DMS153 (cell line): ENCODE measurements at places on chromosomes 13 and 19.

DNA sequence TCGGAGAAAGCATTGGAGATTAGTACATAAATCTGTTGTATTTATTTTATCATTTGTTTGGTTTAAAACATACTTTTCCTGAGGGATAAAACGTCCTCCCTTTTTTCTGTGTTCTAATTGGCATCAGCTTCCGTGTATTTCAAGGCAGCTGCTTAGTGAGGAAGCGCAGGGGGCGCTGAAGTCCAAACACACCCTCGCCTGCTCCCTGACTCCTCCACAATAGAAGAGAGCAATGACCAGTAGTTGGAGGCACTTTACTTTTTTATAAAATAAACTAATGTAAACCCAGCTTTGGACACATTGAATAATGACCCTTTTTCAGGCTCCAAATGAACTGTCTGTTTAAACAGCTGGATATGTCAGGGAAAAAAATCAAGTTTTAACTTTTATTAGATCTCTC, 79.9 kb downstream of the RNASEH2B start:
- DNase-seq = peak; percentile 66

- DNase-seq = no peak
Measured at GRCh38 chr13:110113284-110113764, 193.6 kb downstream of the COL4A1 start.

- DNase-seq = no peak
Measured at GRCh38 chr13:35920816-35921215, 210.4 kb downstream of the DCLK1 start.

- no peak for DNase-seq
Measured at GRCh38 chr13:110330491-110331011, 23.5 kb downstream of the COL4A2 start.

DNA sequence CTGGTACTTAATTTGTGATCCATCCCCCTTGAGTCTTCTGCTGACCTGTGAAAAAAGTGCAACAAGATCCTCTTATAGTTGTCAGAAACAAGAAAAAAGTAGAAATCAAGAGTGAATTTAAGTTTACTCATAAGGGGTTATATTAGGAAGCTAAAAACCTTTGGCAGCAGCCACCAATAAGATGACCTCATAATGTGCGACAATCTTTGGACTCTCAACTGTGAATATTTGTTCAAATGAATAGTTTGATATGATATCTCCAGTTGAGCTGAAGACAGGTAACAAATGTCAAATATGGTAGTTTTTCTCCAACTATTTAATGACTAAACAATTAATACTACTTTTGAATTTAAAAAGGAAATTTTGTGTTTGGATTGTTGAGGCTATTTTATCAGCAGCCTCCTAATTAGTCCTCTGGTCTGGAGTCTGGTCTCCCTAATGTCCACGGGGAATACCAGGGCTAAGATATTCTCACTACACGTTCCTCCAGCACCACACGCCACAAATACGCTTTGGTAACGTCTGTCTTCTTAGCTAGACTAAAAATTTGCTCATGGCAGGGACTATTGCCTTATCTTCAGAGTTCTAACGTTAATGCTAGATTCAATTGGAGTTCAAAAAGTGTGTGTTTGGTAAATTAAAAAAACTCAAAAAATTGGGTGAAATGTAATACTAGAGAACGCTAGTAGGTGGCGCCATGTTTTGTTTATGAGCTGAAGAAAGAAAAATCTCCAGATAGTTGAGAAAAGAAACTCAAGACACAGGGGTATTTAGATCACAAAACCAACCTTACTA, 51.0 kb upstream of the PDX1 start:
- DNase-seq = no peak

- no peak for DNase-seq
Measured at GRCh38 chr19:47253467-47253881, 2.9 kb upstream of the CCDC9 start.

GRCh38 chr19:30924670-30925069, 424.6 kb downstream of the TSHZ3 start:
- no peak for DNase-seq

DNA sequence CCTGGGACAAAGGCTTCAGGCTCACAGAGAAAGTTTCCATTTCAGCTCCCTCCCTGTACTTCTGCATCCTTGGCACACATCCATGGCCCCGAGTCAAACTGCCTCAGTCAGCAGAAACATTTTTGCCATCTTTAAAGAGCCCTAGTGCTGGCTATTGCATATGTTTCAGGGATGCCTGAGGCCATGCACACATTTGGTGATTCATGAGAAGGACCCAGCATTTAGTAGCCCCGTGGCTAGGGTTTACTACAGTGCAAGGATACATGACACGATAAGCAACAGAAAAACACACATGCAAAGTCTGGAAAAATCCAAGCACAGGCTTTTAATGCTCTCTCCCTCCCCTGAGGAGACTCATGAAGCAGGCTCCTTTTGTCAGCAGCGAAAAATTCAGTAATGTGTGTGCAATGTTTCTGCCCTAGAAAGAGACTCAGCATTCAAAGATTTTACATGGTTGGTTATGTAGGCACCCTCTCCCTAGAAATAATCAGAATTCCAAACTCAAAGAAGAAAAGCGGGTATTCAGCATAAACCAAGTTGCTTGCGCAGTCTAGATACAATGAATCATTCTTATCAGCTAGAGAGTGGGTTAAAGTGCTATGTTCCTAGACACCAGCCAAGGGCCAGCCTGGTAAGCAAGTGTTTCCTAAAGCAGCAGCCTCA, 17.6 kb downstream of the ACOD1 start:
- no peak for DNase-seq

DNA sequence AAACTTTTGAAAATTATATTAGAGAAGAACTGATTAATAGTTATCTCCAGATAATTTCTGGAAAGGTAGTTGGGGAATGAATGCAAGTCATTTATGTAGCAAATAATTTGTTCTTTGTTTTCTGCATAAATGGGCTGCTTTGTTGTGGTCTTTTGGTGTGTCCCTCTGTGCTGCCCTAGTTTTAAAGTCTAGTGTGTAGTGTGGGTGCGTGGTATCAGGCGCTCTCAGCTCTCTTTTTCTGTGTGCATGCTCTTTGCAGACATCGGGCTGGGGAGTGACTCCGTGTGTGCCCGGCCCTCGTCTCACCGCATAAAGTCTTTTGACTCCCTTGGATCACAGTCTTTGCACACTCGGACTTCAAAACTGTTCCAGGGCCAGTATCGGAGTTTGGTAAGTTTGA, 94.5 kb downstream of the ARHGEF7 start:
- DNase-seq = no peak

DNA sequence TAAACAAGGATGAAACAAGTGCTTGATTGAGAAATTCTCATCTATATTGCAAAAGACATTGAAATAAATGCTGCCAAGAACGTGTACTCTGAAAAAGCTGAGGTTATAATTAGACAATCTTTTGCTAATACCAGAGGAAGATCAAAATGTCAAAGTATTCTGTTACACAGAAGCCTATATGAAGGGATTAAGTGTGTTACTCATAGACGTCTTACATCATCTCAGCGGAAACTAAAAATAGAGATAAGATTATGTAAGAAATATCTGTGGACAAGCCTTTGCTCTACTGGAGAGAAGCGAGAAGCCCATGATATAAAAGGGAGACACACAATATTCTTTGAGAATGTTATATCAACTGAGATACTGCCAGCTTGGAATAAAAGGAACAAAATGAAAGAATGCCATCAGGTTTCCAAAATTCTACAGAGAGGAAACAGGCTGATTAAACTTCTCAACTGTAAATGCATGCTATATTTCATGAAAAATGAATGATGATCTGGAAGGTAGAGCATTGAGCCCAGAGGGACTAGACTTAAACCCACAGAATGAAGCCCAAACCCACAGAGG, 699.0 kb downstream of the GPC5 start:
- no peak for DNase-seq

DNA sequence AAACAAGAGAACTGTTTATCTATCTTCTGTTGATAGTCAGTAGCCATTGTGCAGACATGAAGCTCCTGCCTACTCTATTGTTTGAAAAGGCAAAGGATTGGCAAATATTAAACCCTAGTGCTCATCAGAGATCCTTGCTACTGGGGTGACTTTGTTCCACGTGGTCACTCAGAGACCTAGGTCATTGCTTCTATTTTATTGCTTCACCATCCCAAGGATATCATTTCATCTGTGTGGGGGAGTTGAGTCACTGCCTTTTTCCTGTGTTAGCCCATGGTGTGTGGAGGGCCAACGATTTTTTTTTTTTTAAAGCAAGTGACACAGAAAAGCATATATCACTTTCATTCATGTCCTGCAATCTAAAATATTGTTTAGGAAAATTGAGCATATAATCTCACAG, 254.1 kb upstream of the RXFP2 start:
- no peak for DNase-seq

GRCh38 chr19:46159418-46160232, 11.6 kb downstream of the IGFL2 start:
- no peak for DNase-seq

DNA sequence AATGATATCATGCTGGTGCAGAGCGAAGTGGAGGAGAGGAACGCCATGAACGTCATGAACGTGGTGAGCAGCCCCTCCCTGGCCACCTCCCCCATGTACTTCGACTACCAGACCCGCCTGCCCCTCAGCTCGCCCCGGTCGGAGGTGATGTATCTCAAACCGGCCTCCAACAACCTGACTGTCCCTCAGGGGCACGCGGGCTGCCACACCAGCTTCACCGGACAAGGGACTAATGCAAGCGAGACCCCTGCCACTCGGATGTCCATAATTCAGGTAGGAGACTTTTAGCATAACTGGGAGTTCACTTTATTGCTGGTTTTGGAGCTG, 3.3 kb downstream of the PCDH17 start:
- DNase-seq = no peak

DNA sequence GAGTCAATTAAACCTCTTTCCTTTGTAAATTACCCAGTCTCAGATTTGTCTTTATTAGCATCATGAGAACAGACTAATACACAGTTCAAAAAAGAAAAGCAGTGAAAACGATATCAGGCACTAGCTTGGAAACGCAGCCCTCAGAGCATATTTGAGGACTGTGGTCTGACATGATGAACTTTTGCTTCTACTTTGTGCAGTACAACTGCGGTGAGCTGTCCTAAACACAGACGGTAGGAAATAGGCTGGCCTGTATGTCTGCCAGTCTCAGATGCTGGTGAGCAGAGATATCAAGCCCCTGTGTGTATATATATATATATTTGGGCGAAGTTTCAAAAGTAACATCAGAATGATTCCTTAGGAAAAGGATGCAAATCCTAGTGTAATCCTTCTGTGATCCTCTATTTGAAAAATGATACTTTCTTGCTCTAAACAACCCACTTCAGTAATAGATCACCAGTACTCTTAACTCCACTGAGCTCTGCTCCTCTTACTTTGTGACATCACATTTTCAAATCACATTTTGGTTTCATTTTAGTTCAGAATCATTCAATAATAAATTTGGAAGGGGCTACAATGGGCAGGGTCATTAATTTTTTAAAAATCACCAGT, 74.4 kb downstream of the TNFRSF19 start:
- DNase-seq = no peak

DNA sequence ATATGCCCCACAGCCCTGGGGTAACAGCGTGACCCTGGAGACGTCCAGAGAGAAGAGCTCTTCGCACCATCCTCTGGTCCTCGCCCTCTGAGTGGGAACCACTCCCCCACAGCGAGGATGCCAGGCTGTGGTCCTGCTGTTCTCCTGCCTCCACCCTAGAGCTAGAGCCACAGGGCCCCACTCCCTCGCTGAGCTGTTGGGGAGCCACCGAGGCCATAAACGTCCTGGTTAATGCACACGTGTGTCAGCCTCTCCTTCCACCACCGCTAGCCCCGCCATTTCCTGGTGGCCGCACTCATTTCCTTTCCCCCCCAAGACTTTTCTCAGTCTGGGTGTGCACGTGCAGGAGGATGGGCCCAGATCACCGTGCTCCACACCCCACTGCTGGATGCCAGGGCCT, 11.5 kb downstream of the CEACAM16 start:
- DNase-seq = no peak

- DNase-seq = peak; percentile 13
Measured at GRCh38 chr19:9917321-9917720, 19.0 kb downstream of the OLFM2 start.

DNA sequence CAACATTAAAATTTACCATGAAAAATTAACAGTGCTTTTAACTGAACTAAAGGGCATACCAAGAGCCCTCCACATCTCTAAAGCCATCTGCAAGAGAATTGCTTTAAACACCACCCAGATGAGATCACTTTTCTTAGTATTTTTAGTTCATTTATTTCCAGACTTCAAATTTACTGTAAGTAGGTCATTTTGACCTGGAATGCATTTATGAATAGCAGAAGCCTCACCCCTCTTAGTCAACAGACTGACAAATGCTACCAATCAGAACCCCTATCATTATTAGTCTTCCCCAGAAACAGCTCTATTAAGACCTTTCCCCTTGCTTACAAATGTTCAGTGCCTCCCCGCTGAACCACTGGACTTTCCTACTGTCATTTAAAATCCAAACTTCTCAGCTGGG, 27.3 kb downstream of the RUBCNL start:
- DNase-seq = no peak

DNA sequence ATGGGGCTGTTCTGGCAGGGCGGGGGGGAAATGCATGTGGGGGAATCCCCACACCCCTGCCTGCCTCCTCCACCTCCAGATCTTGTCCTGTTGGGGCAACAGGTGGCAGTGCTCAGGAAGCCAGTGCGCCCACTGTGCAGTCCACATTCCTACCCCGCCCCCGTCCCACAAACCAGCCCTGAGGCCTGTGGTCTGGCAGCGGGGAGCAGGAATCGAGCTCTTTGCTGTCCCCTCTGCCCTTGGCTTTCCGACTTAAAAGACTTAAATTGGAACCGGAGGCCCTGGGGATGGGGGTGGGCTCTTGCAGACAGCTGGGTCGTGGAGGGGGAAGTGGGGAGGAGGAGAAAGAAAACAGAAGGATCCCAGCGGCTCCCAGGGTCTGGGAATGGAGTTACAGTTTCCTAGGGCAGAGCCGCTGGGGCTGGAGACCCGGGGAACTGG, 4.3 kb downstream of the NANOS3 start:
- no peak for DNase-seq

- no peak for DNase-seq
Measured at GRCh38 chr13:72201726-72202125, 334.7 kb upstream of the DACH1 start.

DNA sequence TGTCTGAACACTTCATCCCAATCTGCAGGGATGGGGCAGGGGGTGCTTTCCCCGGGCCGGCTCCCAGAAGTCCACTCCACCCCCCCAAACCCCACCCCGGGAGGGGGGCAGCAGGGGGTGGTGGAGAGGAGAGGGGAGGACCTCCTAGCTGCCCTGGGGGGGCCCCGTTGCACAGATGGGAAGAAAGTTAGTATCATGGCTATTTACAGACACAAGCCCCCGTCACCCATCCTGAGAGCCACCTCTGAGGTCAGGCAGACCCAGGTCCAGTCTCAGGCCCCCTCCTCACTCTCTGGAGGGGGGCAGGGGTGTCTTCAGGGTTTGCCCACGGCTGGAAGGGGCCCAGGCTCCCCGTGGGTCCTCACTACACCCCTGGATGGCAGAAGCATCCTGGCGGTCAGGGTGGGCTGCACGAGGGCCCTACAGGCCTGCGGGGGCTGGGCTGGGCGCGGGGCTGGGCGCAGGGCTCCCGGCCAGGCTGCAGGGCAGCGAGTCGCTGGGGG, 5.8 kb upstream of the REXO1 start:
- DNase-seq = no peak
